ENCODE measurements at places on chromosomes 3 and 15.

DNA sequence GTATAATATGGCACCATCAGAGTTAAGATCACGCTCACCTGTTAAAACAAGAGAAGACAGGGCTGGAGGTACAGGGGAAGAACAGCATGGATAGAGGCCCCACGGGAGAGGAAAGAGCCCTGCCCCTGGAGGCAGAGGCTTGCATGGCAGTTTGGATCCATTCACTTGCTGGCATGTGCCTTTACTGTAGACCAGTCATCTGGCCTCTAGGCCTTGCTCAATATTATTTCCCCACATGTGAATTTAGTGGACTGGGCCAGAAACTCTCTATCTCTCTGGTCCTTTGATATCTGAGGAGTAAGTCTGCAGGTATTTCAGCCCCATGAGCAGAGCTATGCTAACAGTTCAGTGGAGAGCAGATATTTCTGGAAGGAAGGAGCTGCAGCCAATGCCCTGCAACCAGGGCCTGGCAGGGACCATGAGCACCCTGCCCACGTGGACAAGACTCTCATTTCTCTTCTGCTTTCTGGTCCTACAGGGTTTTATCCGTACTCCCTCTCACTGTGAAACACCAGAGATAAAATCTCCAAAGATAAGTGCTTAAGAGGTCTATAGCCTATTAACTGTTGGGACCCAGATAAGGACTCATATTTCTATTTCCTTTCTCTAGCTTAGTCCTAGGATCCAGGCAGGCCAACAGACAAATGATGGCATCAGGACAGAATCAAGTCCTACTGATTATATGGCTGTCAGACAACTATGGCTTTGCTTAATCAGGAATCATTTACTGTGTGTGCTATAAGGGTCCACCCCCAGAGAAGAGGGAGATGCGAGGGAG is 65.0 kb downstream of the CLDN11 start:
- DNase-seq: no peak

GRCh38 chr3:66435989-66436388 is 64.8 kb downstream of the LRIG1 start:
- DNase-seq: no peak

DNA sequence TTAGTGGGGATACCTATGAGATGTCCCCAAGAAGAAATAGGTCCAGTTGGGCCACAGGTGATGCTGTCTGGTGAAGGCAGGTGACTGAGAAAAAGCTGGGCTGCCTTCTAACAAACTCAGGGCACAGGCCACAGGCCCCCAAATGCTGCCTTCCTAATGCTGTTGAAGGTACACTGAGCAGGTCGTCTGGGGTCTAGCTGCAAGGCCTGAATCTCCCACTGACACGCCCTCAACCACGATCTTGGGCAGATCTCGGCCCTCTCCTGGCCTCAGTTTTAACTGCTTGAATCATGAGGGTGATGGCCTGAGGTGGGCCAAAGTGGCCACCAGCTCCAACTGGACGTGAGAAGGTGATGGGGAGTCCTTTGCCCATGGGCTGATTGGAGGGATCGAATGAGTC is 2.1 kb upstream of the ACSBG1 start:
- DNase-seq: no peak

GRCh38 chr3:99586701-99587100 is 51.7 kb upstream of the COL8A1 start:
- DNase-seq: no peak
